Stimulated activated CD8-positive, alpha-beta memory T cell treated with anti-CD3 and anti-CD28 coated beads, Interleukin-4, amount 100 ng/mL, for 4 hours (primary cell): ENCODE measurements at places on chromosomes 3 and 15.

DNA sequence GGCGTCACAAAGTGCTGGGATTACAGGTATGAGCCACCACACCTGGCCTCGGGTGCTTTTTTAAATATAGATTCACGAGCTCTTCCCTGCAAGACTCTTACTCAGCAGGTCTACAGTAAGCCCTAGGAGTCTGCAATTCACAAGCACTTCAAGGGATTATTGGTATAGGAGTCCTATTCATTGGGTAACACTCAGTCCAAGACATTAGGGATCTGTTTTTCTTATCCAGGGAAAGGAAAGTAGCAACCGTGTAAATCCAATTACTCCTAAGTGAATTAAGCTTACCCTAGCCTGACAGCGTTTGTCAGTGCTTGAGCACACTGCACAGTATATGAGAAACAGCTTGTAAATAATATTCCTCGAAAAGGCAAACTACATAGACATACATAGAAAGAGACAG is 109.9 kb downstream of the SENP2 start:
- no peak for DNase-seq

DNA sequence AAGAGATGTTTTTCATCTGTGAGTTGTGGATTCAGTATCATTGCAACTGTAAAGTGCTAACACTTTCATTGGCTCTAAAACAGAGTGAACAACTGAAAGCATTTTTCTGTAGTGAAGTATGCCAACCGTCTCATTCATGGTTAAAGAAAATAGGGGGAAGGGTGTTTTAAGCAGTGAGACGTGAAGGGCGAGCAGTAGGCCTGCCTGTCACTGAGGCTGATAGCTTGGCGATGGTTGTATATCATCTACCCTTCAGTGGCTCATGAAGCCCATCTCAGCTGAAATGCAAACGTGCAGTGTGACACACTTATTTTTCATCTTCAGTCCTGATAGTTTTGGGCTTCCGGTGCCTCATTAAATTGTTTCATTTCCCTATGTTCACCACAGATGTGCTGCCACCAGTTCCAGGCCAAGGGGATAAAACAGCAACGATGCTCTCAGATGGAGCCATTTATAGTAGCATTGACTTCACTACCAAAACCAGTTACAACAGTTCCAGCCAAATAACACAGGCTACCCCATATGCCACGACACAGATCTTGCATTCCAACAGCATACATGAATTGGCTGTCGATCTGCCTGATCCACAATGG is 562.0 kb downstream of the ROBO2 start:
- DNase-seq: no peak

- no peak for DNase-seq
These were observed 25.5 kb downstream of the SEC62 start for GRCh38 chr3:169992156-169992555.

- no peak for DNase-seq
These were observed 493.9 kb downstream of the ZIC1 start for GRCh38 chr3:147903026-147903425.

DNA sequence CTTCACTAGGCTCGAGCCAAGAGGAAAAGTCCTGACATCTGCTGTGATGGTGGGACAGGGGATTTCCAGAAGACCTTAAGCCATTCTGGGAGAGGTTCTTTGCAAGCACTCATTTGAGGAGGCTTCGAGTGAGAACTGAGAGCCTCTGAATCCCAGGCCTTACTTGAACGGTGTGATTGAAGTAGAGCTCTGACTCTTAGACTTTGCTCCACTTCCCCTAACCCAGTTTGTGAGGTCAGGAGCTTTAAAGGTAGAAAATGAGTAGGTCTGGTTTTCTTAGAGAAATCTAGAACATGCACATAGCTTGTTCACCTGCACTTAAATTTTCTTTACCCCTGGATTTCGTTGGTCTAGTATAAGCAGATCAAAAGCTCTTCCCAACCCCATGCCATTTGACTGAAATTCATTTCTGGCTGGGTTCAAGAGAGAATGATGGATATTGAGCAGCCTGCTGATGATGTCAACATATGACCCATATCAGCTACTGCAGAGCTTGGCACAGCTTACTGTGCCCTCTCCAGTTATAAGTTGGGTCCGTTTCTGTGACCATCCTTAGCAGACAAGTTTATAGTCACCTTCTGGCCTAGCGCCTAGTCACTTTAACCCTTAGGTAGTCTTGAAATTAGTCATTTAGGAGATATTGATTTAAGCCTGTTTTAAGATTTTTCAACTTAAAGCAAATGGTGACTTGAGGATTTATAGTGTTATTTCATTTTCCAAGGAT is 229.2 kb upstream of the CHRM5 start:
- no peak for DNase-seq

DNA sequence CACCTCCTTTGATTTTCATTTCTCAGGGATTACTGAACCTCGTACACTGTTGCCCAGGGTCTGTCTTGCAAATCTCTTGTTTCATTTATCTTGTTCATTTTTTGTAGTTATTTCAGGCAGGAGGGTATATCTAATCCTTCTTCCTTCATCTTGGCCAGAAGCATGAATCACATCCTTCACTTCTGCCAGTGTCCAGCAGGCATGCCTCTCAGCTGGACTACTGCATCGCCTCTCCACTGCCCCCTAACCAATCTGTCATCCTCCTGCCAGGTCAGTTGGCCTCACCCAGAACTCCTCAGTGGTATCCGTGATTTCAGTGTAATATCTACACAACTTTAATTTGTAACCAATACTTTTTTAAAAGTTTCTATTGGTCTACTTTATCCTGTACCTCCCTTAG is 297.9 kb downstream of the GABRG3 start:
- no peak for DNase-seq

- DNase-seq: no peak
These were observed 10.6 kb upstream of the LEO1 start for GRCh38 chr15:51982013-51982769.

- DNase-seq: no peak
These were observed 144.0 kb downstream of the CADM2 start for GRCh38 chr3:85102781-85103180.

GRCh38 chr3:139988472-139989156 is 53.6 kb downstream of the CLSTN2 start:
- DNase-seq: no peak

- no peak for DNase-seq
These were observed 71.3 kb upstream of the VEPH1 start for GRCh38 chr3:157574531-157574930.

DNA sequence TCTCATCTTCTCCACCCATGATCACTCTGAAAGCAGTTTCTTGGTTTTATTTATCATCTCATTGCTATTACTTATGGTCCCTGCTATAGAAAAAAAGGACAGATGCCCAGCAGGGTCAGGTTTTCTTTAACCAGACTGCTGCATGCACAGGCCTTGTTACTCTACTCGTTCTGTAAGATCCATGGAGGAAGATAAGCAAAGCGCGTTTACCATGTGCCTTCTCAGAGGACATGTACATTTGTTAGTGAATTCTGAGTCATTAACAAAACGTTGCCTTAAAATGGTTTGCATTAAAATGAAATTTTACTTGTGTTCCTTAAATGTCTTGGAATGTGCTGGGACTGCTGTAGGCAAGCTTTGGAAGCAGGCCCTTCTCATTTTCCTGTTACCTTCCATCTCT is 657.3 kb upstream of the KCNMB2 start:
- no peak for DNase-seq

GRCh38 chr3:195118671-195119070 is 152.3 kb downstream of the XXYLT1 start:
- DNase-seq: no peak

GRCh38 chr3:135803028-135803692 is 162.4 kb upstream of the PPP2R3A start:
- no peak for DNase-seq

- no peak for DNase-seq
These were observed 5.4 kb upstream of the GRAMD2A start for GRCh38 chr15:72202801-72203506.

GRCh38 chr15:68699124-68699880 is 120.5 kb downstream of the CORO2B start:
- no peak for DNase-seq

DNA sequence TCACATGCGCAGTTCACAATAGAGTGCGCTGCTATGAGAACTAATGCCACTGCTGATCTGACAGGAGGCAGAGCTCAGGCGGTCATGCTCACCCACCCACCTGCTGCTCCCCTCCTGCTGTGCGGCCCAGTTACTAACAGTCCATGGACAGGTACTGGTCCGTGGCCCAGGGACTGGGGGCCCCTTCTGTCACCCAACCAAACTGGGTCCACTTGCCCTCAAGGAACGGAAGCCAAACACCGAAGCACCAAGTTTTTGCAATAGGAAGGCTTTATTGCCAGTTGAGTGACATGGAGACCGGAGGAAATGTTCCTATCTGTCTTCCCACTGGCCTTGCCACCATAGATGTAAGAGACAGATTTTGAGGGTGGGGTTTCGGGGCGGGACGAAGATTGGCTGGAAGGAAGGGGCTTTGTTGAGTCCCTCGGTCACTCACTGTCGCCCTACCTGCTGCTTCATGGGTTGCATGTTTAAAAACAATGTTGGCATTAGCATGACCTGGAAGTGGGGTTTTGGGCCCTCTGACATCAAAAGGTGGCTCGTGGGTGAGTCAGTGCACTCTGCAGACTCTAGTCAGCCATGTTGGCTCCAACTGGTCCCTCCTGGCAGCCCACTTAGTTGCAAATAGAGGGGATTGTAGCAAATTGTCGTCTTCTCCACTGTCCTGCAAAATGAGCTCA is 141.0 kb downstream of the TJP1 start:
- no peak for DNase-seq

DNA sequence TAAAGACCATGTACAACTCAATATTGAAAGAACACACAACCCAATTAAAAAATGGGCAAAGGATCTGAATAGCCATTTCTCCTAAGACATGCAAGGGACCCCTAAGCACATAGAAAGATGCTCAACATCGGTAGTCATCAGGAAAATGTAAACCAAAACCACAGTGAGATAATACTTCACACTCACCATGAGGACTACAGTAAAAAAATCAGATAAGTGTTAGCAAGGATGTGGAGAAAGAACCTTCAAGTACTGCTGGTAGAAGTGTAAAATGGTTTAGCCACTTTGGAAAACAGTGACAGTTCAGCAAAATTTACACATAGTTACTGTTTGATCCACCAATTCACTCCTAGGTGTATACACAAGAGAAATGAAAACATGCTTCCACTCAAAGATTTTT is 30.1 kb upstream of the XIRP1 start:
- no peak for DNase-seq

DNA sequence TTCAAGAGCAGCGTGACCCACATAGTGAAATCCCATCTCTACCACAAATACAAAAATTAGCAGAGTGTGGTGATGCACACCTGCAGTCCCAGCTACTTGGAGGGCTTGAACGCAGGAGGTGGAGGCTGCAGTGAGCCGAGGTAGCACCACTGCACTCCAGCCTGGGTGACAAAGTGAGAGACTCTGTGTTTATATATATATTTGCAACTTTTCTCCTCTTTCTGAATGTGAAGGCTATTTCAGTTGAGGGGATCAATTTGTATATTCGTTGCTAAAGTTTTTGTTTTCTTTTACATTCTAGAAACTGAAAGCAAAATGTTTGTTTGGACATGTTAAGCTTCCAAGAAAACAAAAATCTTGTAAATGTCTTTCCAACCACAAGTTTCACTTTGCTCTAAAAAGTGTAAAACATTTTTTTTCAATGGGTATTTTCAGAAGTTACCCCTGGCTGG is 29.8 kb upstream of the FAM98B start:
- DNase-seq: no peak

GRCh38 chr15:69499521-69500211 is 47.0 kb downstream of the RPLP1 start:
- DNase-seq: no peak

DNA sequence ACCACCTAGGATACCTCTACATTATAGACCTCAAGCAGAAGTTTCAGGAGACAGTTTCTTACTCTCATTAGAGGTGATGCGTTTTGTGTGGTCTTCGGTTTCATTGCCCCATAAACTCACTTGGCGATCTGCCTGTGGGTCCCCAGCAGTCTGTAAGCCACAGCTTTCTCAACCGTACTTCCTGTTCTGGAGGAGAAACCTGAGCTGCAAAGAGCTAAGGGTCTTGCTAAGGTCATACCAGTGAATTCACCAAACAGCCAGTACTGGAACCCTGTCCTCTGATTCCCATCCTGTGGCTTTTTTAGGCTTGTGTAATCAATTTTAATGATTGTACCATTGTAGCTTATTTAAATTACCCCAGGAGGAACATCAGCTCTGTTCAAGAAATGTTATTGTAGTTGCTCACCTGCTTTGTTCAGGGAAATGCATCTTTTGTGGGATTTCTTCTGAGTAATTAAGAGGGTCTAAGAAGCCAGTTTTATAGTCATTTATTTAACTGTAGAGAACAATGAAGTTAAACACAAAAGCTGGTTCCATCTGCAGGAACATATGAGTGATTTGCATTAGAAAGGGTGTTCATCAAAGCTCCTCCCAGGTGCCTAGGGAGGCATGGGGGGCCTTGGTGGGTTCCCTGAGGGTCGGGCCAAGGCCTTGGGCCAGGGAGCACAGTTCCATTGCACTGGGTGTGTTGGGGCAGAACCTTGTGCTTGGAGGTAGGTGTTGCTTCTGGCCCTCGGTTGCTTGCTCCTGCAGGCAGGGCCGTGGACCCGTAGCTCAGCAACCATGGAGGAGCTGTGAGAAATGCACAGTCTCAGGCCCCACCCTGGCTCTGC is 69.6 kb downstream of the APBA2 start:
- DNase-seq: no peak

- DNase-seq: no peak
These were observed 41.9 kb downstream of the MEIS2 start for GRCh38 chr15:37058316-37058985.

GRCh38 chr3:122893754-122894668 is 99.1 kb downstream of the SLC49A4 start:
- no peak for DNase-seq

DNA sequence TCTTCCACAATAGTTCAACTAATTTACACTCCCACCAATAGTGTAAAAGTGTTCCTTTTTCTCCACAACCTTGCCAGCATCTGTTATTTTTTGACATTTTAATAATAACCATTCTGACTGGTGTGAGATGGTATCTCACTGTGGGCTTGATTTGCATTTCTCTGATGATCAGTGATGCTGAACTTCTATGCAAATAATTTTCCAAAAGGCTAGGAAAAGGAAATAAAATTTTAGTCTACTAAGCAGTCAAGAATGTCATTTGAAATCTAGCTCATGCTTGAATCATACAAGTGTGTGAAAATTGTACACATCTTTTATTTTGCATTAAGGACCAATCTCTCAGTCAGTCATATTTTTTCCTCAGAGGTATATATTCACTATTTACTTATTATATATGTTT is 101.7 kb upstream of the UBP1 start:
- no peak for DNase-seq

DNA sequence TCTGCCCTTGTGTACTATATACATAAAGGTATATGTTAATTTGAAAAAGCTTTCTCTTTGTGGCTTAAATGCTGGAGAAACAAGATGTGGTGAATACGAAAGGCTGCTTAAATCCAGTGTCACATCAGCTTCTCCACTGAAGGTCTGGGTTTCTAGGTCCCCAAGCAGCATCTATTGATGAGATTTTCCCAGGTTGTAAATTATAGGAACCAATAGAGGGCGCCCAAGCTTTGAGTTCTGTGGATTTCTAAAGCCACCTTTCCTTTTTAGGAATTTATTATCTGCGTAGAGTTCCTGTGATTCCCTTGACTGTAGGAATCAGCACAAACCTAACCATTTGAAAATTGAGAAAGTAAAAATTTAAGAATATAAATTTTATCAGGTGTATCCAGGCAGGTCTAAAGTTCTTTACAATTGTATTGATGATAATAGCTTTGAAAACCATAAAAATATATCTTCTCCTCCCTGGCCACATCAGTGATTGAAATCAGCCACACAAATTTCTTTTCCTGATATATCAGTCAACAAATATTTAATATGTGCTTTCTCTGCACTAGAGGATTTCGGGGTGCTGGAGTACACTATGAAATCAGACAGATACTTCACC is 88.3 kb upstream of the ADAMTSL3 start:
- no peak for DNase-seq

GRCh38 chr3:11120091-11120805 is 34.0 kb upstream of the HRH1 start:
- DNase-seq: no peak
